Common myeloid progenitor, CD34-positive (primary cell): ENCODE measurements at places on chromosomes 7 and 10.

DNA sequence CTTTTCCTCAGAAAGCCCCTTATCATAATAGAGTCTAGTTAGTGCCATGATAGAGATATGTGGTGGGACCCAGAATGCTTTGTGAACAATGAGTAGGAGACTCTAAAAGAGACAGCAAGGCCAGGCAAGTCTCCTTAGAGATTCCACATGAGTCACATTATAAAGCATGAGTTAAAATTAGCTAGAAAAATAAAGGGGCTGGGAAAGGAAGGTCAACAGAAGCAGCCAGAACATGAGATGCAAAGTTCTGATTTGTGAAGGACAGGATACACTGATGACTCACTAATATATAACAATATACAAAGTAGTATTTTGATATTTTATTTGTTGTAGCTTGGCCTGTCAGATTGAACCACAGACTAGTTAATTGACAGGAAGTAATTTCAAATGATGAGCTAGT, 25.3 kb upstream of the SNX13 start:
- DNase-seq = no peak

- DNase-seq = no peak
Observed at GRCh38 chr10:49371967-49372366, 23.9 kb downstream of the DRGX start.

DNA sequence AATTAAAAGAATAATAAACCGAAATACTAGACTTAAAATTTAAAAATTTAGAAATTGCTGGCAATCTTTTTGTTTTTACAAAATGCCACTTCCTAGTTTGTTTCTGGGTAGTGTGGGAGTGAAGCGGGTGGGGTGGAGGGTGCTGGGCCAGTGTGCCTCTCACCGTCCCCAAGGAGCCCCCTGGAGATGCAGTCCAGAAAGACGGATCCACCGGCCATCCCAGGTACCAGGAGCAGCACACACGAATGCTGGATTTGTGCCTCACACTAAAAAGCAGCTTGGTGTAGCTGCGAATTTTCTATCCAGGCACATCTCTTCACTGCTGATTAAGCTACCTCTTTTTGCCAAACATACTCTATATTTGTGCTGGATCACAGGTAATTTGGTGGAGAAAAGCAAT, 618.1 kb downstream of the DNAJB6 start:
- DNase-seq = no peak

DNA sequence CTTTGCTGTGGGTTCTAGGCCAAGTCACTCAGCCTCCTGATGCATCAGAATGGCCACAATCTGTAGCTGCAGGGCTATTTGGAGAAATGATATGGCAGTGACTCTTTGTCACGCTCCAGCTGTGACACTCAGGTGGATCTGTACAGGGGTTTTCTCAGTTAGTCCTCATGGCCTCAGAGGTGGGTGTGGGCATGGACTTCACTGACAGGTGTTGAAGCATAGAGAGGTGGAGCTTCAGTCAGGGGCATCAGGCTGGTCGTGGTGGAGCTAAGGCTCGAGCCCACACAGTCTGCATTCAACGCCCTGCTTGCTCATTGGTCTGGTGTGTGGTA, 21.2 kb downstream of the PALD1 start:
- DNase-seq = no peak

- DNase-seq = peak; percentile 27
Observed at GRCh38 chr7:37448011-37448635, 541 bp downstream of the ELMO1 start.

DNA sequence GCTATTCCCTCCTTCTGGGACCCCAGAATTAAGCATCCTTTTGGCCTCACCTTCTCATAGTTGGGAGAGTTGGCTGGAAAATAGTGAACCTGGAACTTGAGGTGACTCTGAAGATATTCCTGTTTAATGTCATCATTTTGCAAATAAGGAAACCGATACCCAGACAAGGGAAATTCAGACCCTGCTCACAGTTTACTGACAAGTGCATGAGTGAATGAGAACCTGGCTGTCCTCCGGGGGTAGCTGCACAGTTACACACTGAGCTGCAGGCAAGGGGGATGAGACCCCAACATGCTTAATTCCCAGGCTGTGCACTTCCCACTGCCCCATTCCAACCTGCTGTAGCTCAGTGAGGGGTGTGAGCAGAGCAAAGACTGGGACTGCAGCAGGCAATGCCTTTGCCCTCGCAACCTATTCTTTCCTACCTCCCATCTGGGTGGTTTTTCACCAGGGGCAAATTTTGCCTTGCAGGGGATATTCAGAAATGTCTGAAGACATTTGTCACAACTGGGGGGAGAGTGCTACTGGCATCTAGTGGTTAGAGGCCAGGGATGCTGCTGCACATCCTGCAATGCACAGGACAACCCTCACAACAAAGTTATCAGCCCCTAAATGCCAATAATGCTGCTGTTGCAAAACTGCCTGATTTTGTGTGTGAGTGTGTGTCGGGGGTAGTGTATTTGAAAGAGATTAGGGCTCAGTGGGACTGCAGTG, 136.2 kb downstream of the SORCS3 start:
- no peak for DNase-seq

DNA sequence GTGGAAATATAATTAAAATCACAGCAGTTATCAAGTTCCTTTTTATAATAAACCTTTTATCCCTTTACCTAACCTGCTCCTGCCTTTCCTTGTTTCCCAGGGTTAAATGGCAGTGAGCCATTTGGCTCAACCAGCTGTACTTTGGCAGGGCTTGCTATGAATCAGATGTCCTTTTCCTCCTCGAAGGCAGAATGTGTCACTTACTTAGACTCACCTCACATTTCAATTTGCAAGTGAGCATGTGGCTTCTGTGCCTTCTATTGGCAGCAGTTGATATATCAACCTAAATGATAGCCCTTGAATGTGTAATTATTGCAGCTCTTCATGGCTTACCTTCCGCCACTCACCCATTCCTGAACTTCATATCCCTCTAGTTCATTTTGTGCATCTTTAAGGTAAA, 301.7 kb downstream of the CSTF2T start:
- no peak for DNase-seq

DNA sequence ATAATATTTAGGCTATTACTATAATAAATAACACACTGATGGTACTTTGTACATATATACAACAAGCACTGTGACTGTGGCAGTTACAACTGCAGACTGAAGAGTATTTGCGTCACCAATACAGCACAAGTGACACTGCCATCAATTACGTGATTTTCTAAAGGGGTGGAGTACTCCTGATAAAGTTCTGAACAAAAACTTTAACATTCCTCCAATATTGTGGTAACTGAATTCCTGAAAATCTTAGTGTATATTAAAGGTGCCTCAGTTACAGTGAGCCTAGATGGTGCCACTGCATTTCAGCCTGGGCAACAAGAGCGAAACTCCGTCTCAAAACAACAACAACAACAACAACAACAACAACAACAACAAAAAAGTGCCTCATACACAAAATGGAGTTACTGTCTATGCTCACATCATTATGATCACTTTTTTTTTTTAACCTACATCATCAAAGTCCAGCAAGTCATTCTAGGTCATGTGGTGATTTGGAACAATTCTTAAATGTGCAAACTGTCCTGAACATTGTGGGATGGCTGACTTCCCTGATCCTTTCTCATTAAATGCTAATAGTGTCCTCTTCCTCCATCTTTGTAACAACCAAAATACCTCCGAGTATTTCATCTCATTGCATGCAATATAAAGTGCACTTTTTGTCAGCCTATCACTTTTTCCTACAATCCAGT, 15.1 kb downstream of the BRAF start:
- DNase-seq = no peak

GRCh38 chr10:6347391-6347951, 144.7 kb downstream of the PFKFB3 start:
- DNase-seq = no peak

DNA sequence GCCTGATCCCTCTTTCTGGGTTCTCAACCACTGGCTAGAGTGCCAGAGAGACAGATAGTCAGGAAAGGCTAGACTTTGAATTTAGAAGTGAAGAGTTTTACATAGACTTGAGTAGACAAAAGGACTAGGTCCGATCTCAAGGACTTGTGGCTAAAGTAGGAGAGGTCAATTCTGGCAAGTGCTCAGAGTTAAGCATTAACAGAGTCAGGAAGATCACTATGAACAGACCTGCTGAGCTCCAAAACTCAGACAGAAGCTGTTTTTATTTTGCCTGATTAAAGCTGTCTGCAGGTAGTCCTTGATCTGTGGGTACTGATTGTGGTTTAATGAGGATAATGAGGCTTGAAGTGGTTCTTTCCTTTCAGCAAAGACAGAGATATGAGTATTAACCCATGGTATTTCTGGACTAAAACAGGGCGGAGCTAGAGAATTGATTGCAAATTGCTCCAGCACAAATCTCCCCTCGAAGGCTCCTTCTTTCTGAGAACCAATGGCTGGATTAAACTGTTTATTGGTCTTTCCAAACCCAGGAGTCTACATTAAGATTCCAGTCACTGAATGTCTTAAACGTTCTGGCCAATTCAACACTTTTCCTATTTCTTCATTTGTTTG, 423.2 kb downstream of the IPMK start:
- no peak for DNase-seq

- DNase-seq = peak; percentile 8
Observed at GRCh38 chr7:19051767-19052375, 65.6 kb downstream of the TWIST1 start.

GRCh38 chr7:27096768-27097514, 1.1 kb upstream of the HOXA1 start:
- DNase-seq = no peak

GRCh38 chr10:78919181-78919966, 149.4 kb upstream of the ZMIZ1 start:
- no peak for DNase-seq

DNA sequence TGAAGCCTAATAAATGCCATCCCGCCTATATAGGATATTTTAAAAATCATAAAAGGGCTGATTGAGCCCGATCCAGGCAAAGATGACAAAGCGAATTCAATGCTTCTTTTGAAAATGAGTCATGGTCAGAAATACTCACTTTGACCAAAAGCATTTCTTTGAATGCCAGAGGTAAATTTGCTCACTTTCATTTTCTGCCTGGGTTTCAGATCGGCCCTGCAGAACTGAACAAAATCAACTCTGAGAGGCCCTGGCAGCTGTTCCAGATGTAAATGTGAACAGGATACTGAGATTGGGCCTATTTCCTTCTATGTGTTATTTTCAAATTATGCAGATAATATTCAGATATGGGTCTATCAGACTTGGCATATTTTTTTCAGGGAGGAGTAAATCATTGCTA, 114.8 kb upstream of the ARID5B start:
- DNase-seq = peak; percentile 52
